NCI-H1436 (cell line): ENCODE measurements at places on chromosomes 12 and 14.
A peak's percentile ranks its signal among the peaks of the same experiment; 100 is the strongest.

- DNase-seq = no peak
Observed at GRCh38 chr12:50024805-50025186, 498 bp downstream of the RACGAP1 start.

DNA sequence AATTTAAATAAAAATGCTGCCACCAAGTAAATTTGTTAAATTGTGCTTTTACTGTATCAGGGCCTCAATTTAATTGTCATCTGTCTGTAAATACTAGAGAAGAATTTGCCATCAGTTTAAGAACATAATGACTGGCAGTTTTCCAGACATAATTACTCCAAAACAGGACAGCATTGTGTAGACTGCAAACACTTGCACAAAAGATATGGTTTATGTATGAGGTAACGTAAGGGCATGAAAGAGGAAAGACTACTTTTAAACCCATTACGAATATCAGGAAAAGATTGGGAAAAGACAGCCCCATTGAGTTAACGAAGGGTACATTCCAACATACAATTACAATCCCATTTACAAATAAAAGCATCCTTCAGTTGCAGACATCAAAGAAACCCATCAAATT is 59.8 kb upstream of the KRR1 start:
- DNase-seq = peak; percentile 62

DNA sequence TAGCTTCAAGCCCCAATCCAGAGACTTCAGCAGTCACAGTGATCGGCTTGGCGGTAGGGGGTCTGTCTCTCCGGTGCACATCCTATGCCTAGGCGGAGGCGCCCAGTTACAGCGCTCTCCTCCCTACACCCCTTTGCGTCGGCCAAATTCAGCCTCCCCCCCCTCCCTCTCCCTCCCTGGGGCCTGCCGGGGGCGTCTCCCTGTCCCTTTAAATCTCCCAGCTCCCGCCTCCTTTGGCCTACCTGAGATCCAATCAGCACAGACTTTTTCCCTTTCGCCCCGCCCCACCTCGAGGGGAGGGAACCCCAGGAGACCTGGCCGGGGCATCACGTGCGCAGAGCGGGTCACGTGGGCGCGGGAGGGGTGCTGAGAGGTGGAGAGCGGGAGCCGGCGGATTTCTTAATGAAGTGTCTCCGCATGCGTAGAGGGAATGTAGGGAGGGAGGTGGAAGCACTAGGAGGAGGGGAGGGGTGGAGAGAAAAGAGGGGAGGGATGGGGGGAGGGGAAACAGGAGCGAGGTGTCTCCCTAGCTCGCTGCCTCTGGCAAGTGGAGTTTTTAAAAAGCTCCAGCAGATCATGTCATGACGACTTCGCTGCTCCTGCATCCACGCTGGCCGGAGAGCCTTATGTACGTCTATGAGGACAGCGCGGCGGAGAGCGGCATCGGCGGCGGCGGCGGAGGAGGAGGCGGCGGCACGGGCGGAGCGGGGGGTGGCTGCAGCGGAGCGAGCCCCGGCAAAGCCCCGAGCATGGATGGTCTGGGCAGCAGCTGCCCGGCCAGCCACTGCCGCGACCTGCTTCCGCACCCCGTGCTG is at the start of gene HOXC13:
TSS of gene HOXC13 (plus strand) at position 506 of the 815 bp plus-strand sequence. CDS start at position 582, 76 bp downstream.
- DNase-seq = no peak

DNA sequence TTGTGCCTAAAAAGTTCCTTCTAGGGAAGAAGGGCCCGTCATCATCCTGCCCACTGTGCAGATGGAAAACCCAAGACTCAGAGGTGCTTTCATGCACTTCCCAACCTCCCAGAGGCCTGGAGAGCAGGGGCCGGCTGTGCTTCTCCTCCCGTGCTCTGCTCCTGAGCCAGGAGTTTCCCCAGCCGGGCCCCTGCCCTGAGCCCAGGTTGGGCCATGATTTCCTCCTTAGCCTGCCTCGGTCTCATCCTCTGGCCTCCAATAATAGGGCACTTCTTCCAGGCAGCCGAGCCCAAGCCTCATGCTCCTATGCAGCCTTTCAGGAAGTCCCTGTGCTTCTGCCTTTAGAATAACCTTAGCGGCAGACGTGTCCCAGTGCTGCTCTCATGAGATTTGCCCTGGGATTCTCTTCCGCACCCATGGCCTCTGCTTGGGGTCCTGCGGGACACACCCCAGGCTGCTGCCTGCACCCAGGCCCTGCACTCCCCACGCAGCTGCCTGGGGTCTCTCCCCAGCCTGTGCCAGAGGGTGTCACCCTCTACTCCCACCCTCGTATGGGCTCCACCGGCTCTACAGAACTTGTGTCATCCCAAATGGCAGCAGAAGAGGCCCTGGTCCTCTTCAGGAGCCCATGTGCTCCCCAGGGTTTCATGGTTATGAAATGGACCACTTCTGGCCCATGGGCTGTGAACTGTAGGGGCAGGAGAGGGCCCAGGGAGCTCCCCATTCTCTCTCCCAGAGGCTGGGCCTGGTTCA is 359.3 kb downstream of the ADGRD1 start:
- no peak for DNase-seq

DNA sequence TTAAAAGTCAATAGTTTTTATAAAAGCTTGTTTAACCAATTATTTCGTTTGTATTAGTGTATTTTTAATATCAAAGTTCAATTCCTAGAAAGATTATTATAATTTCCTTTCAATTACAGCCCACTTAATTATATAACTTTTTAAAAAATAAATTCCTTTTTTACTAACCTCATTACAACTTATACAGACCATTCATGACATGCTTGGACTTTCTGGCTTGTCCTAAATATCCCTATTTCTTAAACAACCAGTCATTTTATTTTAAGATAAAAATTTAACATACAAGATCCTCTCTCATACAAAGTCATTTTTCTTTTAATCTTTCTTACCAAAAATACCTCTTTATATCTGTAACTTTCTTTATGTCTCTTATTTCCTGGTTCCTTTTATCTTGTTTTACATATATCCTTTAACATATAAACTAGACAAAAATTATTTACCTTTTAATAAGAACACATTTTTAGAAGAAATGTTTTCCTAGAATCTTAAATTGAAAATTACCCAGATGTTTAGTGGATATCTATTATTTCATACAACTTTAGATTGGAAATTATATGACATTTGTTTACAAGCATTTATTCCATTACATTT is 10.4 kb upstream of the TMEM263 start:
- DNase-seq = no peak

GRCh38 chr14:49582113-49582977 is 3.8 kb downstream of the RPS29 start:
- no peak for DNase-seq

- no peak for DNase-seq
Observed at GRCh38 chr12:121934309-121934664, 15.9 kb downstream of the CFAP251 start.

GRCh38 chr12:5000204-5000603 is 43.5 kb upstream of the KCNA5 start:
- DNase-seq = no peak

GRCh38 chr14:99440278-99440677 is 40.4 kb downstream of the SETD3 start:
- DNase-seq = no peak

DNA sequence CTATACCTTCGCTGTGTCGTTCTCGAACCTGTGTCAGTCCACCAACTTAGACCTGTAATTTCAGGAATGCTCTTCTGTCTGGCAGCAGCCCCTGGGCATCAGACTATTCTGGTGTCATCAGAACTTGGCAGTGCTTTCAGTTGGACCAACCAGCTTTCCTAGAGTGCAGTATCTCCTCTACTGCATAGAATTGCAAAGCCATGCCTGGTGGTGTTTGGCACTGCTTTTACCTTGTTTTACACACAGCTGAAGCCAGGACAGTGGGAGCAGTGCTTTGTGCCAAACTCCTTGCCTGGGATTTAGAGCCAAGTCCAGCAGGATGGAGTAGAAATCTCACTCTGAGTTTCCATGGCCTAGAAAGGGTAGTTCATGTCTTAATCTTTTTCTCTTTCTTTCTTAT is 1.5 kb downstream of the FLVCR2 start:
- DNase-seq = no peak

DNA sequence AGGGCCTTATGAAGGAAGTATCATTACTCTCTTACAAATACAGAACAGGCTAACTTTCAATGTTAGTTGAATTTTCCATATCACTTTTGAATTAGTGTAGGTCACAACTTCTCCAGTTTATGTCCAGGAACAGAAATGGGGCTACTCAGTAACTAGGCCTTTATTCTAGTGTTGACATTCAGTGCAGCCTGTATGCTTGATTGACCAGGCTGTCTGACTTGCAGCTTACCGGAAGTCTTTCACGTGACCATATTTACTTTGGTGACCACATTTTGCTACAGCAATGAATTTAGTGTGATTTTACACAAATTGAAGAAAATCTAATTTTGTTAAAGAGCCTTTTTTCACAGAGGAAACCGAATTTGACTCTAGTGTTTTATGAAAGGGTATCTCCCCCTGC is 12.4 kb downstream of the MTERF2 start:
- no peak for DNase-seq
